ENCODE measurements at places on chromosomes 7 and 10.

GRCh38 chr7:112938863-112939573 is 147.6 kb downstream of the GPR85 start:
- DNase-seq = peak; percentile 7

GRCh38 chr7:87564296-87564963 is 36.3 kb downstream of the ABCB1 start:
- peak; percentile 39 for DNase-seq

DNA sequence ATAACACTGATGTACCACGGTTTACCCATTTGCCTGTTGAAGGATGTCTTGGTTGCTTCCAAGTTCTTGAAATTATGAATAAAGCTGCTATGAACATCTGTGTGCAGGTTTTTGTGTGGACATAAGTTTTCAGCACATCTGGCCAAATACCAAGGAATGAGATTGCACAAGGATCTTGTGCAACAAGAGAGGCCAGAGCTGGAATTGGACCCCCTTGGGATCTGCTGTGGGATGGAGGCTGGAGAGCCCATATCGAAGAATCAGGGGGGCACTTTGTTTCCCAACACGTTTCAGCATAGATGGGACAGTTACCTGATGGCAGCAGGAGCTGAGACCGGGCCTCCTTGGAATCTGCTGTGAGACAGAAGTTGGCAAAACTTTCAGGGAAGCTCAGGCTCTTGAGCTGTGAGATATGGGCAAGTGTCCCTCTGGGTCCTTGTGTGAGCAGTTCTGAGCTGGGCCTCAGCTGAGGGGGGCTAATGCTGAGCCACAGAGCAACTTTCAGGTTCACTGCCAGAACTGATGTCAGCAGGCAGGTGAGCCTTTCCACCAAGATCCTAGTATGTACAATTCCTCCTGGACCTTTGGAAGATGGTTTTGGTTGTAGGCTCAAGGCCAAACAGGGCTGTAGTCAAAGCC is 115.2 kb upstream of the RAB18 start:
- no peak for DNase-seq

- no peak for DNase-seq
Measured at GRCh38 chr7:36090976-36091873, 61.8 kb upstream of the EEPD1 start.

Data from inflammatory macrophage (primary cell).